Stimulated activated CD4-positive, alpha-beta T cell treated with anti-CD3 and anti-CD28 coated beads, TNF-alpha, amount 100 ng/mL, for 4 hours (primary cell): ENCODE measurements at places on chromosomes 5 and 9.

DNA sequence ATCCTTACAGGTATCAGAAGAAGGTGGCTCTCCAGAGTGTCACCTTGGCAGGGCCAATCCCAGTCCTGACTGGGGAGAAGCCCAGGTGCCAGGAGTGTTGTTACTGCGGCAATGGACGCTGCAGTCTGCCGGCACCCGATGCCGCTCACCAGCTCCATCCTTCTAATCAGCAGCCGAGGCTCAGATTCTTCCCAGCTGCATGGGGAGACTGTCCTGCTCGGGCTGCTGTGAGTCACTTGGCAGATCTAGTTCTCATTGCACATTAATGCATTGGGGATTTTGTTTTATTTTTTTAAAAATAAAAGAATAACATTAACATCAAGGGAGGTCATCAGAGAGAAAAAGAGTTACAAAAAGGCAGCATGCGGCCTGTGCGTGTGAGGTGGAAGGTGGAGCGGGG lies 115.8 kb downstream of the MTX3 start:
- no peak for DNase-seq

DNA sequence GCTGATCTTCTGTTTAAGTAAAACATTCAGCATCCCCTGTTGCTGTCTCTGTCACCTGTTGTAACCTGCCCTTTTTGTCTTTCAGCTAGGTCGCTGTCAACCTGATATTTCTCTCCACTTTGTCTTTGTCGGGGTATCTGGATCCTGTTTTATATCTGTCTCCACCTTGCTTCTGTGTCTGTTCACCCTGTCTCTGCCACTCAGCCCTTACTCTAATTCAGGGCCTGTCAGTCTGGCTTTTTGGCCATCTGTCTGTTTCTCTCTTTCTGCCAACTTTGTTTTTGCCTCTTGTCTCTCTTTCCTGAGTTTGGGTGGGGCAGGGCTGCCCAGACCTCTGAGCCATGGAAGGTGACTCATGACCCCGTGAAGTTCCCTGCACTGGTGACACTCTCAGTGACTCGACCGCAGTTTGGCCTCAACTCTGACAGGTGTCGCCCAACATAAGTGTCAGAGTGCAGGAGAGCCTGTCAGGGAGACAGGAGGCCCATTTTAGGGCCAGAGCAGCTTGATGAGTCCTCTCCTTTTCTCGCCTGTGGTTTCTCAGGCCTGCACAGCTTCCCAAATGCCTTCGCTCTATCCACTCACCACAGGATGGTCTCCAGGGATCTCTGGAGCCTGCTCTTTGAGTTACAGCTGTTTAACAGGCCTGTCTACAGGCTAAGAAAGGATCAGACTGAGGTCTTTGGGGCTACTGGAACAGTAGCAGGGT lies 868 bp downstream of the ZBTB43 start:
- peak; percentile 60 for DNase-seq

DNA sequence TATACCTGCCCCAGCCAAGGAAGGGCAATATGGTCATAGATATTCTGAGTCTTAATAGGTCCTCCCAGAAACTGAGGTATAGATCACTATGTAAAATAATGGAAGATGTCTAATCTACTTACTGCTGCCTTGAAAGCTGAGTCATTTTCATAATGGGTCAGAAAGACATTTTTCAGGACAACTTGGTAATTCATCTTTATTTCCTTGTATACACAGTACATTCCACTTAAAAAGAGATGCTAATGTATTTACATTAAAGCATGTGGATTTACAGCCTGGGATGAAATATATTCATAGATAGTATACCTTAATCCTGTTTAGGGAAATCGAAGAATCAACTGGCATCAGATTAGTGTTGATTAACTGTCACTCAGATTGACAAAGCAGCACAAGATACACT lies 219.1 kb upstream of the PPP1R2B start:
- no peak for DNase-seq

DNA sequence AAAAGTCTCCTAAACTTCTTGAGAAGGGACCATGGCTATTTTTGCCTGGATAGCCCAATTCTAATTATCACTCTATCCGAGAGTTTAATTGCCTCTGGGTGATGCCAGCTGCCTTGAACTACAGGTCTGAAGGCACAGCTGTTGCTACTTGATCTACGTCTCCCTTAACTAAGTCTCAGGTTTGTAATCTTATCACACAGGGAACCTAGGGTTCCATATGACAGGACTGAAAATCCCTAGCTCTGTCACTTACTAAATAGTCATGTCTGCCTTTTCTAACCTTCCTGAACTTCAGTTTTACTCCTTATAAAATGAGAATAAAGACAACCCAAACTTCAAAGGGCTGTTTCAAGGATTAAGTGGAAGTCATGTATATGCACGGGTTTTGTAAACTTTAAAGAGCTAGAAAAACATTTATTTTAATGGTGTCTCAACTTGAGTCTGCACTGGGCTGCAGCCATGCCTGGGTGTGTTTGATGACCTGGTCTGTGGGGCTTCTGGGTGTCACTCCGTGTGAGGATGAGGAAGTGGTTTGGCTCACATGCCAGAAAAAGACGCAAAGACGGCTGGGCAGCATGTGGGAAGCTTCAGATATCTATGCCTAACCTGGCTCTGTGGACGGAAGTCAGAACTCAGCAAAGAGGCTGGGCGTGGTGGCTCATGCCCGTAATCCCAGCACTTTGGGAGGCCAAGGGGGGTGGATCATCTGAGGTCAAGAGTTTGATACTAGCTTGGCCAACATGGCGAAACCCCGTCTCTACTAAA lies 129.3 kb upstream of the SLC44A1 start:
- no peak for DNase-seq

- DNase-seq: no peak
Observed at GRCh38 chr9:27150746-27151406, 41.9 kb downstream of the TEK start.

DNA sequence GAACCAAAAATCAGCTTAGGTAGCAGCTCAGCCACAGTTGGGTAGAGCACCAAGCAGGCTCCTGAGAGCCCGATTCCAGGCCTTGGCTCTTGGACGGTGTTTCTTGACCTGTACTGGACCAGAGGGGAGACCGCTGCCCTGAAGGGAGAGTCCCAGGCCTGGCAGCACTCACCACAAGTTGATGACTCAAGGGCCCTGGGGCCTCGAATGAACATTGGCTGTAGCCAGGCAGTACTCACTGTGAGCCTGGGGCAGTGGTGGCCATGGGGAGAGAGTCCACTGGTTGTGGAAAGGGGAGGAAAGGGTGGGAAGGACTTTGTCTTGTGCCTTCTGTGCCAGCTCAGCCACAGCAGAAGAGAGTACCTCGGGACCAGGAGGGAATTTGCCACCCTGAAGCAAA lies 166.1 kb downstream of the EDIL3 start:
- no peak for DNase-seq

GRCh38 chr9:76298521-76299144 lies 95.6 kb downstream of the RFK start:
- no peak for DNase-seq
